Effector memory CD4-positive, alpha-beta T cell (primary cell): ENCODE measurements at places on chromosomes 4 and X.

DNA sequence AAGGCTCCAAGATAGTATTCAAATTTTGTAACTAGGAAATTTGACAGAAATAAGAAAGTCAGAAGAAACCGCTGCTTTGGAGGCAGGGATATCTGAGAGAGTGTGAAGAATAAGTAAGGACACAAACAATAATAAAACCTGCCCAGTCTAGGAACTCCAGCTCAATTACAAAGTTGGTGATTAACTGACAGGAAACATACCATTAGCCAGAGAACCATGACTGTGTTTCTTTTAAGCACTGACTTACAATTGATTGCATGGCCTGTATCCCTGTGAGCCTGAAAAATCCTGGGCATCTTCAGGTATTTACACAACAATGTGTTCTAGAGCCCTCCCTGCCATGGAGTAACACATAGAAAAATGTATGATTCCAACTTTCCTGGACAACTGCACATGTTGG is 127.4 kb downstream of the GRIA3 start:
- H3K4me1 ChIP-seq = no peaks in the 10 kb centered on the region
- no peak overlapping the region for H3K4me3 ChIP-seq
- H3K27me3 ChIP-seq = no peaks in the 10 kb centered on the region
- no peaks in the 10 kb centered on the region for H3K36me3 ChIP-seq
- no peak overlapping the region for H3K27ac ChIP-seq

GRCh38 chr4:79551555-79551954 is 143.5 kb upstream of the GK2 start:
- H3K4me1 ChIP-seq = no peaks in the 10 kb centered on the region
- H3K27ac ChIP-seq = no peak overlapping the region
- no peak overlapping the region for H3K4me3 ChIP-seq
- no peaks in the 10 kb centered on the region for H3K36me3 ChIP-seq
- no peak for DNase-seq

DNA sequence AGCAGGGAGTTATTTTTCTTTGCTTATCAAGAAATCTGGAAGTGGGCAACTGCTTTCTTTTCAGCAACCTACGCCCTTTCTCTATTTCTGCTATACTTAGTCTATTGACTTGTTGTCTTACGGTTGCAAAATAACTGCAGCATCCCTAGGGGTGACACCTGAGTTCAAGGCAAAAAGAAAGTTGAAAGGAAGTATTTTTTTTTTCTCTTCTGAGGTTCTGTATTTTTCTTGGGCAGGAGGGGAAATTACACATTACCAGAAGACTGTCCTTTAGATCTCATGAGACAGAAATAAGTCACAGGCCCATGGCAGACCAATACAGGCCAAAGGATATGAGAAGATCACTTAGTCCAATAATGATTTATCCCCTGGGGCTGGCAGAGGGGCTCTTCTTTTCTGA is 204.7 kb upstream of the CASK start:
- no peak for DNase-seq
- H3K27ac ChIP-seq = peak overlapping the region; percentile 32
- no peaks in the 10 kb centered on the region for H3K27me3 ChIP-seq
- H3K4me3 ChIP-seq = no peak overlapping the region
- peaks cover 5% of the 10 kb centered on the region for H3K4me1 ChIP-seq

- H3K4me3 ChIP-seq = no peak overlapping the region
- H3K4me1 ChIP-seq = no peaks in the 10 kb centered on the region
- H3K27ac ChIP-seq = no peak overlapping the region
- DNase-seq = no peak
These were observed 12.4 kb downstream of the DDX53 start for GRCh38 chrX:23012162-23012561.

DNA sequence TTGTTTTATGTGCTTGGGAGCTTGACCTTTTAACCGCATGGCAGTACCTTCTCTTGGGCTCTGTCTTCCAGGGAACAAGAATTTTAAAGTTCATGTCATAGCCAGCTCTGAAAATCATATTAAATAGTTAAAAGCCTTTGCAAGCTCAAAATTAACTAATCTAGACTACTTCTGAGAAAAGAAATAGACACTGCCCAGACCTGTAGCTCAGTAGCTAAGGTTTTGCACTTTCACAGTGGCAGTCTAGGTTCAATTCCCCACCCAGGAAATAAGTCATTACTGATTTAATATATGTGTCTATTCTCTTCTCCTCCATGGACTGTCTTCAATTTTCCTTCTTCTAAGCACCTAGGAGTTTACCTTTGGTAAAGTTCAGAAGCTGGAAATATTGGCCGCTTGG is 27.4 kb downstream of the HSD17B11 start:
- H3K4me1 ChIP-seq = no peaks in the 10 kb centered on the region
- H3K36me3 ChIP-seq = peaks cover 43% of the 10 kb centered on the region
- no peak for DNase-seq

DNA sequence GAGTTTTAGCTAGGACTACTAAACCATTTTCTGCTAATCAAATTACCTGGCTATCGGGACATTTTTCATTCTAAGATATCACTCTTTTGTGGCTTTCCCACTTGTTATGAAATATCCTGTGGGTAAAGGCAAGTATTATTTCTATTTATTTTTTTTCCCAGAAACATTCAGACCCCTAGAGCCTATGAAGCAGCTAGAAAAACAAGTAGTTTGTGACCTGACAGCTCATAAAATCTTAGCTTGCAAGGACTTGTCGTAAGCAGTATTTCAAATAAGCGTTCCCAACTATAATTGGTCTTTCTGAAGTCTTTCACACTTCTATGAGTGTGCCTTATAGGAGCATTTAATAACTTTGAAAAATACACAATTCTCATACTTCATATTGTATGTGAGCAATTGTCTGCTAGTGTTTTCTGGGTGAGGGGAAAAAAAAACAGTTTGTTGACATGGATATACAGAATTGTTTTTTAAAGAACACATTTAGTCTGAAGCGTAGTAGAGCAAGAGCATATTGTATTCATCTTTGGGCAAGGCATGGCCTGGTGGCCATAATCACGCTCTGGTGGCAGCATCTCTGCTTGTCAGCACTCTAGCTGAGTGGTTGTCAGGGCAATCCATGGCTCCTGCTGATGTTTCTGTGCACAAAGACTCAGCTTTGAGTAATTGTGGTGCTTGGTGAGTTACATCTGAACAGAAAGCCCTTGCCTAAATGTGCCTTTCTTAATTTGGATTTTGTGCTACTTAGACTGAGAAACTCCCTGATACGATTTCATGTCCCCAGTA is 2.6 kb downstream of the MCUB start:
- no peak for DNase-seq
- no peaks in the 10 kb centered on the region for H3K27me3 ChIP-seq
- H3K4me1 ChIP-seq = peaks cover 43% of the 10 kb centered on the region
- no peak overlapping the region for H3K4me3 ChIP-seq
- peaks cover 17% of the 10 kb centered on the region for H3K36me3 ChIP-seq

DNA sequence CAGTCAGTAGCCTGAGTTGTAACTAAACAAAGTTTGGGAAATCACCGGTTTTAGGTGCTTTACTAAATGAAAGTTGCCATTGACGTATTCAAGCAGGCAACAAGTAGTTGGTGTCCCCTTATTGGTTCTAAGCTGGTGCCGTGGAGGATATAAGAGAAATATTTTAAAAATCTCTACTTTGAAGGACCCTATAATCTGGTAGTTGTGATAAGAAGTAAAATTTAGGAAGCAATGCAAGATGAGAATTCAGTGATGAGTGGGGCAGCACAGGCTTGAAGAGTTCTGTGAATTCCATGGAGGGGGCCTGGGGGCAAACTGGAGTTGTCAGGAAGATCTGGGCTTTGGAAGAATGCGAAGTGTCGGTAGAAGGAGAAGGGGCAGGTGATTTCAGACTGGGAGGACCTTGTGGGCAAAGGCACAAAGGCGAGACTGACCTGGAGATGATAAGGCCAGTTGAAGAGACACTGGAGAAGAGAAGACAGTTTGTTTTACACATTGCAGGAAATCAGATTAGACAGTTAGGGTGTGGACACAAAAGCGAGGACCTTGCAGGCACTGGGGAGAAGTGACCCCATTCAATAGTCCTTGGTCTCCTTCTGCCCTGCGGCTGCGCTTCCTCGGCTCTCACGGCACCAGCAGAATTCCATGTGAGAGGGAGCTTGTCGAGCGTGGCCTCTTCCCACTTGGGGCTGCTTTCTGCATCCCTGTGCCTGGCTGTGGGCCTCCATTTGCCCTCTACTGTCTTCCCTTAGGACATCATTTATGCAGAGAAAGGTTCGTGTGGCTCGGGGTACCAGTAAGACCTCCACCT is 1.3 kb downstream of the RHOH start:
- peak overlapping the region; percentile 87 for H3K4me3 ChIP-seq
- H3K27ac ChIP-seq = peak overlapping the region; percentile 100
- H3K36me3 ChIP-seq = no peaks in the 10 kb centered on the region
- H3K27me3 ChIP-seq = no peaks in the 10 kb centered on the region

DNA sequence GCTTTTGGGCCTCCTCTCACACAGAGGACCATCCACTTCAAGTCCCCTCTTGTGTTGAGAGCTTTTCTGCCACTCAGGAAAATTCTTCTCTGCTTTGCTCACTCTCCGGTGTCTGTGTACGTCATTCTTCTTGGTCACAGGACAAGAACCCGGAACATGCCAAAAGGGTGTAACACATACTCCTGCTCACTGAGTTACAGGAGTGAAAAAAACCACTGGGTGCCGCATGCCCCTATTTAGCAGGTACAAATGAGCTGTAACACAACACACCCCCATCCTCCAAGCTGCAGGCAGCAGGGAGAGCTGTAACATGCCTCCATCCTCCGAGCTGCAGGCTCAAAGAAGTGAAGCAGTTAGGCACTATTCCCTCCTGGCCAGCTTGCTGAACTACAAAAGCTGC is 13.0 kb upstream of the CXCL2 start:
- H3K36me3 ChIP-seq = no peaks in the 10 kb centered on the region
- no peaks in the 10 kb centered on the region for H3K27me3 ChIP-seq
- no peak overlapping the region for H3K27ac ChIP-seq
- DNase-seq = no peak
- no peak overlapping the region for H3K4me3 ChIP-seq

DNA sequence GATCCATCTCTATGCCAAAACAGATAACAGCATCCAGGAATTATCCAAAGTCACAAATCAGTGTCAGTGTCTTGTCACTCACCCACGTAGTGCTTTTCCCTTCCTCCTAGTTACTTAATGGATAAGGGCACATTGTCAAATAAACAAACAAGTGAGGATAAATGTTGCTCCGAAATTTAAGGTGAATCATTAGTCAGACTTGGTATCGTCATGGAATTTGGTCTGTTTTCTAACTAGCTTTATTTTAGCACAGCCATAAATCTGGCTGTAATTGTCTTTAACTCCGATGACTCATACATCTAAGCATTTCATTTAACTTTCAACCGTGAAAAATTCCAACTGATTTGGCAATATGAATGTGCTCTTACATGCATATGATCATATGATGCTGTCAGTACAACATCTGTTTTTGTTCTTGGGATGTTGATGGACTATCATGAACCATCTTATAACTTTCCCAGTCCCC is 83.3 kb downstream of the SNCA start:
- H3K27me3 ChIP-seq = no peaks in the 10 kb centered on the region
- H3K4me1 ChIP-seq = no peaks in the 10 kb centered on the region
- H3K4me3 ChIP-seq = no peak overlapping the region

DNA sequence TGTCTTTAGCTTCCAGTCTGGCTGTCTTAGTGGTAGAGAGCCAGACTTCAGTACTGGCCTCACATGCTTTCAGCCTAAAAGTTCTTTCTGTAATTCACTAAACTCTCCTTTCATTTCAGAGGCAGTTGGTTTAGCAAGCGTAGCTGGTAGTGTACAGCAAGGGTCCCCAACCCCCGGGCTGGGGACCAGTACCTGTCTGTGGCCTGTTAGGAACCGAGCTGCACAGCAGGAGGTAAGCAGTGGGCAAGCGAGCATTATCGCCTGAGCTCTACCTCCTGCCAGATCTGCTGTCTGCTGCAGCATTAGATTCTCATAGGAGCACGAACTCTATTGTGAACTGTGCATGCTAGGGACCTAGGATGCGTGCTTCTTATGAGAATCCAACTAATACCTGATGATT is 72.0 kb downstream of the QRFPR start:
- H3K4me1 ChIP-seq = no peaks in the 10 kb centered on the region
- no peak overlapping the region for H3K27ac ChIP-seq
- no peak for DNase-seq
- no peak overlapping the region for H3K4me3 ChIP-seq
- no peaks in the 10 kb centered on the region for H3K27me3 ChIP-seq
- no peaks in the 10 kb centered on the region for H3K36me3 ChIP-seq

GRCh38 chr4:92992758-92993157 is 689.0 kb downstream of the GRID2 start:
- no peak overlapping the region for H3K4me3 ChIP-seq
- H3K27ac ChIP-seq = no peak overlapping the region
- H3K4me1 ChIP-seq = no peaks in the 10 kb centered on the region
- no peaks in the 10 kb centered on the region for H3K27me3 ChIP-seq

DNA sequence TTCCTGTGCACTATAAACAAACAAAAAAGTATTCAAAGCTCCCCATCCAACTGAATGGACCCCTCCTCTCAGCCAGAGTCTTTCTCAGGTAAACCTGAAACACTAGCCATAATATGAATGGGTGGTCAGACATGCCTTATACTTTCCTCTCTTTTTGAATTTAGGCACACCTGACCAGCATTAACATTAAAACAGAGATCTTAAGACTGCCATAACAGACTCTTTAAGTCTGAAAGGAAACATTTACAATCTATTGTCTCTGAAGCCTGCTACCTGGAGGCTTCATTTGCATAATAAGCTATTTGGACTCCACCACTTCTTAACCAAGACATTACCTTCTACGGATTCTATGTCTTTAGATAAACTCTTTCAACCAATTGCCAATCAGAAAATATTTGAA is 56.9 kb upstream of the SPIN4 start:
- no peak overlapping the region for H3K4me3 ChIP-seq
- H3K27me3 ChIP-seq = no peaks in the 10 kb centered on the region
- no peaks in the 10 kb centered on the region for H3K4me1 ChIP-seq

- H3K27me3 ChIP-seq = no peaks in the 10 kb centered on the region
- H3K27ac ChIP-seq = no peak overlapping the region
- H3K4me3 ChIP-seq = no peak overlapping the region
- no peaks in the 10 kb centered on the region for H3K36me3 ChIP-seq
These were observed 11.0 kb downstream of the SRD5A3 start for GRCh38 chr4:55356991-55357461.

- no peak for DNase-seq
- H3K27ac ChIP-seq = no peak overlapping the region
- peaks cover 77% of the 10 kb centered on the region for H3K36me3 ChIP-seq
- no peaks in the 10 kb centered on the region for H3K4me1 ChIP-seq
- H3K4me3 ChIP-seq = no peak overlapping the region
These were observed 20.2 kb downstream of the ANAPC4 start for GRCh38 chr4:25397305-25397704.
